Ovary (tissue), 10 donors: ENCODE measurements at places on chromosomes 13 and 19. TPM values are rescaled to one million over a fixed set of nuclear protein-coding genes. Genes with fewer than 3 reads are reported as not detected.

The CACNG6 gene
- not detected for polyA plus RNA-seq

DNA sequence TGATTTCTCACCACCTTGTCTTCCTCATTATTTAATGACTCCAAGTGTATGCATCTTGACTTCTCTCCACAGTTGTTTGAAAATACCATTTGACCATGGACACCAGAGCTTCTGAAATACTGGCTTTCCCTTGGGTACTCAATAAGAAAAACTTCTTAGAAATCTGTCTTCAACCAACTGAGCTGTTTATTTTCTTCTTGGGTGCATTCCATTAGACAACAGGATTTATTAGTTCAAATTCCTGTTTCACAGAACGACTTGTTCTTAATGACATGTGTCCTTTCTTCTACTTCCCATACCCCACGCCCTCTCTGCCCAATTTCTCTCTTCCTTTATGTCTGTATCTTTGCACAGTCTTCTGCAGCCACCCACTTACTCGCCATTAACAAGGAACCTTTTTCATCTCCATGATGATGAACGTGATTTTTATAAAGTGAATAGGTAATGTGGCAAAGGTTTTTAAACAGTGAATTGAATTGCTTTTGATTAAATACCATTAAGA lies 11.3 kb upstream of the ITM2B start:
- no peak for DNase-seq
- no peaks in the 10 kb centered on the region for H3K36me3 ChIP-seq
- peaks cover 12% of the 10 kb centered on the region for H3K4me1 ChIP-seq
- peak overlapping the region; percentile 36 for H3K4me3 ChIP-seq
- peak overlapping the region; percentile 95 for H3K27ac ChIP-seq
- H3K27me3 ChIP-seq, result no peaks in the 10 kb centered on the region

- DNase-seq, result no peak
- no peaks in the 10 kb centered on the region for H3K27me3 ChIP-seq
- H3K27ac ChIP-seq, result no peak overlapping the region
- no peaks in the 10 kb centered on the region for H3K36me3 ChIP-seq
Measured at GRCh38 chr13:33806470-33807248, 11.3 kb upstream of the RFC3 start.

The GNG8 gene
- polyA plus RNA-seq, result not detected

The CNFN gene
- polyA plus RNA-seq, result 0.91 TPM

The NLRP9 gene
- 0.17 TPM for polyA plus RNA-seq

- no peak overlapping the region for H3K27ac ChIP-seq
- peak overlapping the region; percentile 16 for H3K4me3 ChIP-seq
- no peaks in the 10 kb centered on the region for H3K27me3 ChIP-seq
- no peak for DNase-seq
Measured at GRCh38 chr19:5827342-5827890, 12.1 kb downstream of the FUT6 start.

The PKN1 gene
- polyA plus RNA-seq, result 16.6 TPM

The FLT1 gene
- polyA plus RNA-seq, result 19.3 TPM

The SPTBN4 gene
- 2.2 TPM for polyA plus RNA-seq

GRCh38 chr13:107742544-107742943 lies 472.8 kb downstream of the LIG4 start:
- no peaks in the 10 kb centered on the region for H3K4me1 ChIP-seq
- H3K27me3 ChIP-seq, result no peaks in the 10 kb centered on the region
- no peak overlapping the region for H3K27ac ChIP-seq
- no peak overlapping the region for H3K4me3 ChIP-seq
- H3K36me3 ChIP-seq, result no peaks in the 10 kb centered on the region
- DNase-seq, result no peak

DNA sequence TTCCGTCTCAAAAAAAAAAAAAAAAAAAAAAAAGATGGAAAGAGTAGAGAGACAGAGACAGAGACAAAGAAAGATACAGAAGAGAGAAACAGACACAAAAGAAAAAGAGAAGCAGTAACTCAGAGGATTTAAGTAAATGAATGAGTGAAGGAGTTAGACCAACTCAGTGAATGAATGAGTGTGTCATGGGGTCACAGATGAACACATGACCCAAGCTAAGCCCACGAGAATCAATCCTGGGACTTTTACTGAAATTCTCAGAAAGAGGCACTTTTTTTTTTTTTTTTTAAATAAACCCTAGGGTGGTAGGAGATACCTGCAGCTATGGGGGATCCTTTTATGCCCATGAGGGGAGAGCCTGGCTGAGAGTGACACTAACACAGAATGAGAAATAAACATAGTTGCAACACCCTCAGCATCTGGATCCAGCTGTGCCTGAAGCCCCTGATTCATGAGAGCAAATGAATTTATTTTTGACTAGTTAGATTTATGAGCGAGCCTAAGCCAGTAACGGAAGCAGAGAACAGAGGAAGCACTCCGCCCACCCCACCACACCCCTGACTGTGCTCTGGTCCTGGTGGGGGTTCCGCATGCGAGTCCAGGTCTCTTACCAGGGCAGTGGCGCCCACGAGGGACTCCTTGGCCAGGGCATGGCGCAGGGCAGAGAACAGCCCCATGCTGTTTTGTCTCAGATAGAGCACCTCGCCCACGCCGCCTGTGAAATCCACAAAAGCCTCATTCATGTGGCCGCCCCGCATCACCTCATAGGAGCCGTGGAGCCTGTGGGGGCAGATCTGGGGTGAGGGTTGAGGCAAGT lies 4.6 kb downstream of the CAPN12 start:
- no peak overlapping the region for H3K27ac ChIP-seq
- H3K4me3 ChIP-seq, result no peak overlapping the region
- no peak for DNase-seq
- H3K4me1 ChIP-seq, result no peaks in the 10 kb centered on the region
- H3K36me3 ChIP-seq, result no peaks in the 10 kb centered on the region
- no peaks in the 10 kb centered on the region for H3K27me3 ChIP-seq

GRCh38 chr13:112202266-112202665 lies 135.3 kb downstream of the SOX1 start:
- H3K36me3 ChIP-seq, result no peaks in the 10 kb centered on the region
- no peaks in the 10 kb centered on the region for H3K27me3 ChIP-seq
- no peaks in the 10 kb centered on the region for H3K4me1 ChIP-seq
- no peak overlapping the region for H3K27ac ChIP-seq

- no peak overlapping the region for H3K4me3 ChIP-seq
- H3K27me3 ChIP-seq, result no peaks in the 10 kb centered on the region
- no peak for DNase-seq
Measured at GRCh38 chr19:42010245-42011126, 16.5 kb upstream of the ATP1A3 start.

The CD37 gene
- polyA plus RNA-seq, result 3.5 TPM
